ENCODE measurements at places on chromosomes 7 and 10.

GRCh38 chr7:3043544-3044371, at the start of gene CARD11:
Gene CARD11 (minus strand): TSS chr7:3043867. CDS start chr7:2958506, 85,361 bp downstream.
- no peak for DNase-seq

DNA sequence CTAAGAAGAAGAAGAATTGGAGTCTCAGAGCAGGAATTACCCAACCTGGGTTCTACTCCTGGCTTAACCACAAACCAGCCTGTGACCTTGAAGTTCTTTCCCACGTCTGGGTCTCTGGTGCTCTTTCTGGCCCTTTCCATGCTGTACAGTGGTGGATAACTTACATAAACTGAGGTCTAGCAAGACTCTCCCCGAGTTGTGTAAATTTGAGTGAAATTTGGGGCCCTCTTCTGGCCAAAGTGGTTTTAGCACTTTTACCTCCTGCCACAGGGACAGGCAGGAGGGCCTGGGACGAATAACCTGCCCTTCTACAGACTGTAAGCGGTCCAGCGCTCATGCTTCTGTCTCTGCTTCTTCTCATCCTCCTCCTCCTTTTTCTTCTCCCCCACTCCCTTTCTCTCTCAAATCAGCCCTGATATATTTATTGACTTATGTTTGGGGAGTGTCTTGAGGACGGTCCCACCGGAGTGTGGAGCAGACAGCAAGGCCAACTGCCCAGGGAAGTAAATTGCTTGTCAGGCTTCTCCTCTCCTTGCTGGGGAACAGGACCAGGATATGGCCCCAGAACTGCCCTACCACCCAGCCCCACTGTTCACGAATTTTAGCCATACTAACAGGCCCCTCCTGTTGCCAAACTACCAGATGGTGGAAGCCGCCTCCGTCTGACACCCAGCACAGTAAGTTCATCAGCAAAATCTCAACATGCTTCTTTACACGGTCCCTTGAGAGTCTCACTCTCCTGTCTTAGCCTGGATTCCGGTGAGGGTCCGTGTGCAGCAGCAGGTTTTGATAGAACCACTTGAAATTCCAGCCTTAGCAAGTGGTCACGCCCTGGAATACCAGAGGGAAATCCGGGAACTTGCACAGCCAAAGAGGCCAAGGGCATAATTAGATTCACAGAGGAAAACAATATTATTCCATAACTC, 4.0 kb upstream of the SH3PXD2A start:
- DNase-seq, result peak; percentile 66

GRCh38 chr10:34762603-34763299, 52.3 kb downstream of the PARD3 start:
- no peak for DNase-seq

DNA sequence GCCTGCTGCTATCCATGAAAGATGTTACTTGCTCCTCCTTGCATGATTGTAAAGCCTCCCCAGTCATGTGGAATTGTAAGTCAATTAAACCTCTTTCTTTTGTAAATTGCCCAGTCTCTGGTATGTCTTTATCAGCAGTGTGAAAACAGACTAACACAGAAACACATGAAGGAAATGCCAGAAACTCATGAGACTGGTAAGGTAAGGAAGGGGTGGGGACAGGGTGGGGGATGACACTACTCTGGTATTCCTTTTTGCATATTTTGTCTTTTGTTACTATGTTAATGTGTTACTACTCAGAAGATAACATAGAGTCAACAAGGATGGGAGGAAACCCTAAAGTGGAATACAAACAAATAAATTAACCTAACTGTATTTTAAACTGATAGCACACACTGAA, 69.8 kb upstream of the DRGX start:
- DNase-seq, result no peak

- no peak for DNase-seq
Observed at GRCh38 chr10:24849051-24849450, 103.4 kb downstream of the PRTFDC1 start.

- peak; percentile 90 for DNase-seq
Observed at GRCh38 chr7:116354546-116355423, 144.4 kb downstream of the TES start.

DNA sequence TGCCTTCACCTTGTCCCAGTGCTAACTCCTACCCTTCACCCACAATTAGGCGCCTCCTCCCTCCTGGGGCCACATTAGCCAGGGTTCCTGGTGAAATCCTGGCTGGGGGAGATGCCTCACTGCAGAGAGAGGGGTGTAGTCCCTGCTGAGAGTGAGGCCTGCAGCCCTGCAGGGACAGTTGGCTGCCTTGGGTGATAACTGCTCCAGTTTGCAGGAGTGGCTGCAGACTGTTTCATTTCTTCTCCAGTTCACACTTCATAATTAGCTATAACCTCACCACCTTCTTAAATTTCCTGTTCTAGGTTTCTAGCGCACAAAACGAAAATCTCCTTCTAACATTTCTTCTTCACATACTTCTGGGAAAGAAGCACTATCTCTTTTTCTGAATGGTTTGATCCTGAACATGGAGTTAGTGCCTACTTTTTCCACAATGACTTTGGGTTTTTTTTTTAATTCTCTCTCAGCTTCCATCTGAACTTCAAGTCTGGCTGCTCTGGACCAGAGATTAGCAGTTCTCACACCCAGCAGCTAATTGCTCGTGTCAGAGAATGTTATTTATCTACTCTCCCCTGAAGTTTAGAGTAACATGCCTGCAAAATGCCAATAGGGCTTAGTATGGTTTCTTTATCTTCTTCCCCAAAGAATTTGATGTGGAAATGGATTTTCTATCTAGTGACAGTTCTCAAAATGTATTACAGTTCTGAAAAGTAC, 15.5 kb upstream of the JAZF1 start:
- no peak for DNase-seq

GRCh38 chr10:65816536-65816935, 1109.3 kb upstream of the LRRTM3 start:
- no peak for DNase-seq

All from lower leg skin (tissue), 4 donors.